ENCODE measurements at places on chromosomes 7 and 10.

DNA sequence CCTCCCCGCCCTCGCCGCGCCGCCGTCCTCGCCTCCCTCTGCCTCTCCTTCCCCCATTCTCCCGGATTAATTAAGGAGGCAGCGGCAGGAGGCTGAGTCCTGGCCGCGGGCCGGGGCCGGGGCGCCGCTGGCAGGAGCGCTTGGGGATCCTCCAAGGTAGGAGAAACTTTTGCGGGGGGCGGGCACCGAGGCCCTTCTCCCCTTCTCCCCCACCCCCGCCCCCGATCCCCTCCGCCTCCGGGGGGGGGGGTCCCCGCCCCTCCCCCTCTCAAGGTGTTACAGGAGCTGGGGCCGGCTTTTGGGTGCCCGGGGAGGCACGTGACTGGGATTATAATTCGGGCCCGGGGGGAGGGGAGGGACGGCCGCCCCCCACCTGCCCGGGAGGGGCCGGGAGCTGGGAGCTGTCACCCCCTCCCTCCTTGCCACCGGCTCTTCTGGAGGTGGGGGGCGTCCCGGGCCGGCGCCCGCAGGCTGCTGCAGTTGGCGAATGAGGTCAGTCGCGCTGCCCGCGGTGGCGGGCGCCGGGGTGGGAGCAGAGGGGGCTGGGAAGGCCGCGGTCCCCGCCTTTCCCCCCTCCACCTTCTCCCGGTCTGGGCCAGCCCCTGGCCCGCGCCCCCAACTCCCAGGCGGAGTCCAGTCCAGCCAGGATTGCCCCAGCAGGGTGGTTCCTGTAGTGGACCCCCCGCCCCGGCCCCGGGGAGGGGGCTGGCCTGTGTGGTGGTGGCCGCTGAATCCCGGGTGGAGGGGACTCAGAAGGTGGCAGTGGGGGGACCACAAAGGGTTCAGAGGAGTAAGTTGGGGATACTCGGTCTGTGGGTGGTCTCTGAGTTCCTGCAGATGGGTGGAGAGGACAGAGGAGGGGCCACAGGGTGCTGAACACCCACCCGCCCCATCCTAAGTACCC lies 567 bp downstream of the GTF2IRD1 start:
- DNase-seq: peak; percentile 48

- DNase-seq: peak; percentile 56
These were observed 6.6 kb upstream of the INSIG1 start for GRCh38 chr7:155291045-155291530.

DNA sequence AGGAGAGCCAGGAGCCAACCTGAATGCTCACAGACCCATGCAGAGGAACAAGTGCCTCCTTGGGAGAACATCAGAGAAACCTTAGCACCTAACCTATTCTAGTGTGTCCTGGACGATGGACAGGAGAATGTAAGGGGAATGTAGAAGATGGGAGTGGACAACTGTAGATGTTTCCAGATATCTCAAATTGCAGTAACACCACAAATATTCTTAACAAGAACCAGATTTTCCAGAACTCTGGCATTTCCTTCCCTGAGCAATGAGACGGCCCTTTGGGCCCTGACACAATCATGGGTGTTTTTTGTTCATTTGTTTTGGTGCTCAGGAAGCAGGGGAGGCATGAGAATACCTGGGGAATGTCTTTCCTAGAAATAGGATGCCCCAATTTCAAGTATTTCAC lies 196.1 kb upstream of the PRSS1 start:
- DNase-seq: no peak

DNA sequence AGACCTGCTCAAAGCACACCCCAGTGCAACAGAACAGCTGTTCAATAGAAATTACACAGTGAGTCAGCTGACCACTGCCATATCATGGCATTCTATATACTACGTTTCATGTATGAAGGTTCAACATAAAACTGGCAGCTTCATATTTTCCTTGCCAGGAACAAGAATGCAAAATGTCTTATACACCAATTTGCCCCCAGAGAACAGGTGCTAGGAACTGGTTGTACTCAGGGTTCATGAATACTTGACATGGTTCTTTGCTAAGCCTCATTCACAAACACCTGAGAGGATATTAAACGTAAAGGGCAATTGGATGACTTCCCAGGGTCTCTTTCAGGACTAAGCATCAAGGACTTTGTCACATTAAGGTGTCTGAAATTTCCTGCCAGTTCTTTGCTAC lies 6.9 kb downstream of the MYOF start:
- no peak for DNase-seq

- DNase-seq: no peak
These were observed at the start of gene RBP3 for GRCh38 chr10:47348138-47348651. Gene RBP3, plus strand, starts transcription at chr10:47348363. Its CDS starts 122 bp downstream, at chr10:47348485.

DNA sequence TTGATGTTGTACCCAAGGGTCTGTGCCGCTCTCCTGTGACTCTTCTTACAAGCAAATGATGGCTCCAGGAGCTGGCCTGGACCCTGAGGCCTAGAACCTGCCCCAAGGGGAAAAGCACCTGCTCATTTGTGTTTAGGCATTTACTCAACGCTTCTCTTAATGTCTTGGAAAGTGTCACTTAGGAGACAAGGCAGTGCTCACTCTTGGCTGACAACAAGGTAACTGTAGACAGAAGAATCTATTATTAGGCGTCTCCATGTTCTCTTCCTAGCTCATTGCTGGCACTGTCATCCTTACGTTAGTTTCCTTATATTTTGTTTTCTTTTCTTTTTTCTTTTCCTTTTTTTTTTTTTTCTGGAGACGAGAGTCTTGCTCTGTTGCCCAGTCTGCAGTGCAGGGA lies 38.1 kb upstream of the SUN1 start:
- DNase-seq: no peak

- no peak for DNase-seq
These were observed 28.2 kb downstream of the IL2RA start for GRCh38 chr10:6033954-6034353.

GRCh38 chr7:90768301-90768700 lies 172.2 kb downstream of the CDK14 start:
- no peak for DNase-seq

DNA sequence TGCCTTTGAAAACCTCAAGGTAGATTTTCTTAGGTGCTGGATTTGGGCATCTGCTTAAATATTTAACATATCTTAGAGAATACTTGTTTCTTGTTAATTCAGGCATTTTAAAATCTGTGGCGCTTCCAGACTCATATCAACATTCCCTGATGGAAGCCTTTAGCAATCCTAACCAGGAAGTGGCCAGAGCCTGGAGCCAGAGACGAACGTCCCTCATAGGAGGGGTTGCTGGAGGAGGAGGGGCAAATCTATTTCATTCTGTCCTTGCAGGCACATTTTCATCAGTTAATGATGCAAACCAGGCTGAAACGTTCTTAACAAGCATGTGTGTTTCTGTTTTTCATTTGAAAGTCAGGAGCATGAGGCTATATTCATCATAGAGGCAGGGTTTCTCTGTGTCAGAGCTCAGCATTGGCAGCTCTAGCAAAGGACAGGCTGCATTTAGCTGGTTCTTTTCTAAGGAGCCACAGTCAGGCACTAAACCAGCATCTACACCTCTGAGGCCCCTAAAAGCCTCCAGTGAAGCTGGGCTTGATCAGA lies 17.8 kb upstream of the IFIT2 start:
- no peak for DNase-seq

GRCh38 chr10:71264345-71265200 lies 52.2 kb downstream of the UNC5B start:
- no peak for DNase-seq

DNA sequence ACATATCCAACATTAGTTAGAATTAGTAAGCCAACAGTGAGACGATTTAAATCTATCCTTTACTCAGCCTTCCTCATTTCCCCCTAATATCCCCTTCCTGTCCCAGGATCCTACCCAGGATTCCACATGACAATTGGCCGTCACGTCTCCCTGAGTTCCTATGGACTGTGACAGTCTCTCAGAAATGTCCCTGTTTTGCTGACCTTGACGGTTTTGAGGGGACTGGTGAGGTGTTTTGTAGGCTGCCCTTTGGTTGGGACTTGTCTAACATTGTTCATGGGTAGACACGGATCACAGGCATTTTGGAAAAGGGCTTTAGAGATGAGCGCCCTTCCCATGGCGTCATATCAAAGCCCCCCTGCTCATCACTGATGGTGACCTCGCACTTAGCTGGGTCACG lies 162.8 kb downstream of the ZMYND11 start:
- no peak for DNase-seq

DNA sequence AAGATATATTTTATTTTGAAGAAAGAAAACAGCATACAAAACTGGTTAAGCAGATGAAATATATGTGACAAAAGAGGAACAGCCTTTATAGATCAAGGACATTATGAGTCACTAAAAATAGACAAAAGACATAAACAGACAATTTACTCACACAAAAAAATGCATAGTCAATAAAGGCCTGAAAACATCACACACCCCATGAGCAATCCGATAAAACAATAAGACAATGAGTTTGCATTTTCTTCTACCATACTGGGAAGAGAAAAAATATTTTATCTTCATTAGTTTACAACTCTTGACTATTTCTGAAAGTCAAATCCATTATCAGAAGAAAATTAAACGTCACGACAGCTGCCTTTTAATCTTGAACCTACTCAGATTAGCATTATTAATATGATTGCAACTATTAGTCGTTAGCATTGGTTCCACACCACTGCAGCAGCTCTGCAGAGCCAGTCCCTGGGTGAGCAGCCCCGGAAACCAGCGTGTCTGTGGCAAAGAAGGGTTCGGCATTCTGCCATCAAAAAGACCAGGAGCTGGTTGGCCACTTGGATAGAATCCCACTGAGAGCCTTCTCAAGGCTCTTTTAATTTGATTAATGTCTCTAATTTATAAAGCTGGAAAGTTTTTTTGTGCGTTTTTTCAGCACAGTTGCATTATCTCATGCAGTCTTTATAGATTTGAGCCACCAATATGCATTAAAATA lies 305.4 kb upstream of the SHH start:
- DNase-seq: no peak

GRCh38 chr7:6159097-6159483 lies 113.3 kb downstream of the CYTH3 start:
- DNase-seq: no peak

- DNase-seq: peak; percentile 48
These were observed 181.6 kb upstream of the NEBL start for GRCh38 chr10:21078410-21079329.

DNA sequence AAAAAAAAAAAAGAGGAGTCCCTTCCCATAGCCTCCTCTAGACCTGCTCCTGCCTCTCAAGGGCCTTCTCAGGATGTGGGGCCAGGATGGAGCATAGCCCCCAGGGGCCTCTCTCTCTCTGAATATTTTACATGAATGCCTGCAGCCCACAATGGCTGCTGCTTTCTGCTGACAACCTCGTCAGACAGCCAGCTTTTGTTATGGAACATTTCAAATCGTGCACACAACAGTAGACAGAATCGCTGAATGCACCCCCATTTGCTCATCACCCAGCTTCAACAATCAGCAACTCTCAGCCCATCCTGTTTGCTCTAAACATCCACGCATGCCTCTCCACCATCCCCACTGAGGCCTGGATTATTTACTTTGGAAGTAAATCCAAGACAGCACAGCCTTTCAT lies 5.4 kb downstream of the PLAC9 start:
- DNase-seq: no peak

DNA sequence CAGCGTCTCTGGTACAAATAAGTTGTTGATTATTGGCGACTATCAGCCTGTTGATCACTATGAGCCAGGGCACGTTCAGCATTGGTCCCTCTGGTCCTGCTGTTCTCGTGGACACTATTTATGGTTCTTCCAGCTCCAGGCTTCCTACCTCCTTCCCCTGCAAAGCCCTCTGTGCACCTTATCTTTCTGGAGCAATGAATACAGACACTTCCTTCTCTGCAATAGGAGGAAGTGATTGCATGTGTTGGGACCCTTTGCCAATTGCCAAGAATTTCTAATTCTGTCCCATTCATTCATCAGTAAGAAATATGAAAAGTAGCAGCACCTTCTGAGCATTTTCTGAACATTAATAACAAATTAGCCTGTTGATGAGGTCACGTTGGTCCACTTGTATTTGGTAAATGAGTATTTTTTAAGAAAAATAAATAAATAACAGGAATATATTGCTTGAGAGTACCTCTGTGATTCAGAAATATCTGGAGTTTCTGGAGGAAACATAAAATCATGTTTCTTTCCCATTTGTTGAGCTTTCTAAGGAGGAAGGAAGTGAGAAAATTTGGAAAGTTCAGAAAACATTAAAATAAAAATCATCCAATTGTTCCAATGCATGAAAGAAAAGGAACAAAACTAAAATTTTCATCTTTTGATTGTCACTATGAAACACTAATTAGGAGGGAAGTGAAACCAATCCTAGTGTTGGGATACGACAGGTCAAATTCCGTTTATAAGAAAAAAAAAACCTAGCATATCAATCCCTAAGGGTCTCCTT lies 259.1 kb upstream of the KLF6 start:
- DNase-seq: no peak

DNA sequence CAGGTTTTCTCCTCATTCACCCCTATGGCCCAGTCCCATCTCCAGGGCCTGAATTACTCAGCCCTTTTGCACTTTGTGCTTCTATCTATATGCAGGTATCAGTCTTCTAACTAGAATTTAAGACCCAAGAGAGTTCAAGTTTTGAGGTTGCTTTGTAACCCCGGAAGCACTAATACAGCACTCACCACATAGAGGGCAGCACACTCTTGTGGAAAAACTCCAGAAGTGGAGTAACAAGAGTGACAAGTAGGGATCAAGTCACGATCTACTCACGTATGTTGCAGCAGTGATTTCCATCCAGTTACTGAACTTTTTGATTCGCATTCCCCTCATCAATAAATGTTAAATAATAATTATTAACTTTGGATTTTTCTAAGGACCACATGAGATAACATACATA lies 151.0 kb downstream of the CHCHD3 start:
- no peak for DNase-seq

DNA sequence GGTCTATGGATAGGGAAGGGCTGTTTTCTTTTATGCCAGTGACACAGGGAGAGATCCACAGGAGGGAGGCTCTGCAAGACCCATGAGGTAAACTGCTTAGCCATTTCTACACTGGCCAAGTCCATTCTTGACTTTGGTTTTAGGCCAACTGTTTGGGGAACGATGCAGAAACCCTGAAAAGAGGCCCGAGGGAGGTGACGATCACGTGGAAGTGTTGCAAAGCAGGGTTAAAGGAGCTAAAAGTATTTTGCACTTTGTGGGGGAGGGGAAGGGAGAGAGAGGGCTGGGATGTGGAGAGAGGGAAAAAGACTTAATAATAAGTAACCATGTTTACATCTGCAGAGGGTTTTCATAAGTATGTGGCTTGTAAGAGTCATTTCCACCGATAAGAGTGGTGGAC lies 239.7 kb downstream of the EMX2 start:
- DNase-seq: no peak

- DNase-seq: no peak
These were observed 2.3 kb upstream of the TMEM184A start for GRCh38 chr7:1558181-1558811.

- DNase-seq: no peak
These were observed 29.1 kb downstream of the GALNT11 start for GRCh38 chr7:152054367-152055230.

GRCh38 chr10:27794157-27794556 lies 48.5 kb upstream of the MKX start:
- no peak for DNase-seq

- DNase-seq: no peak
These were observed 7.4 kb downstream of the MCM10 start for GRCh38 chr10:13168781-13169180.

GRCh38 chr10:36114913-36115312 lies 472.8 kb upstream of the FZD8 start:
- no peak for DNase-seq

- peak; percentile 19 for DNase-seq
These were observed 195.4 kb downstream of the MAD1L1 start for GRCh38 chr7:2037301-2037807.

GRCh38 chr10:1297566-1298301 lies 241.5 kb downstream of the WDR37 start:
- DNase-seq: no peak

- no peak for DNase-seq
These were observed 440.3 kb downstream of the POM121L12 start for GRCh38 chr7:53475776-53476175.

Data from activated CD4-positive, alpha-beta memory T cell treated with anti-CD3 and anti-CD28 coated beads for 36 hours (primary cell).